PC-3 (cell line): ENCODE measurements at places on chromosomes 12 and 14. TPM values are rescaled to one million over a fixed set of nuclear protein-coding genes. Genes with fewer than 3 reads are reported as not detected.
A peak's percentile ranks its signal among the peaks of the same experiment; 100 is the strongest.

DNA sequence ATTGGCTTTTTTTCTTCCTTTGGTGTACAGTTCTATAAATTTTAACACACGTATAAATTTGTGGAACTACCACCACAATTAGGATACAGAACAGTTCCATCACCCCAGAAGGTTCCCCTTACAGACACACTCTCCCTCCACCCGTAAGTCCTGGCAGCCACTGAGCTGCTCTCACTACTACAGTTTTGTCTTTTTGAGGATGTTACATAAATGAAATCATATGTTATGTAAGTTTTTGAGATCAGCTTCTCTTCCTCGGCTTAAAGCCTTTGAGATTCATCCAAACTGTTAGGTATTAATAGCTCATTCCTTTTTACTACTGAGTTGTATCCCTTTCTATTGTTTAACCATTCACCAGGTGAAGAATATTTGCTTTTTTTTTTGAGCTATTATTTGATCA, 74.3 kb upstream of the SLC24A4 start:
- no peak overlapping the region for H3K27ac ChIP-seq
- no peaks in the 10 kb centered on the region for H3K4me1 ChIP-seq
- no peak overlapping the region for H3K4me3 ChIP-seq
- DNase-seq, result no peak
- peaks cover 37% of the 10 kb centered on the region for H3K27me3 ChIP-seq
- no peaks in the 10 kb centered on the region for H3K36me3 ChIP-seq

Gene PROX2
- not detected in 2 replicates for total RNA-seq

DNA sequence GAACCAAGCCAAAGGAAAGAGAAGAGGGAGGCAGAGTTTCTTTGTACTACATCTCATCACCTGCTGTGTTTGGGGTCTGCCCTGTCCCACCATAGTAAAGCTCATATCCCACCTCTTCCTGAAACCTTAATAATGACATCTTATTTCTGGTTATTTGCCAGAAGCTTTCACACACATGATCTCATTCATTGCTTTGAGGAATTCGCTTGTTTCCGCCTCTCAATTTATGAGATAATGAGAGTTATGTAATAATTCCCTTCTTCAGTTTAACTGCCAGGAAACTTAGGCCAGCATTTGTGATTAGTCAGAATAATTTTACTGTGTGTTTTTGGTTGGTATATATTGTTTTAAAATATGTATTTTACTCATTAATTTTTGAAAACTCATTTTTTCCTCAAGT, 205.2 kb downstream of the CACNA1C start:
- no peaks in the 10 kb centered on the region for H3K4me1 ChIP-seq
- H3K27ac ChIP-seq, result no peak overlapping the region

DNA sequence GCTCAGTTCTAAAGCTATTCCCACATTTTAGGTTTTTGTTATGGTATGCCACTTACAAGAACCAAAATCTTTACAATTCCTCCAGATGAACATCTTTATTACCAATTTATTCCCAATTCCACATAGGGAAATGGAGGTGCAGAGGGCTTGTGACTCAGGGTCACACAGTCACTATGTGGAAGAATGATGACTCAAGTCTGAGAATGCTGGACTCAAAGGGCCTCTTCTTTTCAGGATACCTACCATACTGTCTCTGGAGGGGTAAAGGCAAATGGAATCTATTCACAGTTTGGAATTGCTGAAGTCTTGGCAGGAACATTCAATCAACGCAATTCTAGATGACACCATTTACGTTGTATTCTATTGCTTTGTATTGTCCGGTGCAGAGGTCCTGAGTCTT, 48.2 kb upstream of the MANSC4 start:
- H3K4me1 ChIP-seq, result peaks cover 6% of the 10 kb centered on the region
- H3K27ac ChIP-seq, result no peak overlapping the region
- DNase-seq, result peak; percentile 55
- no peaks in the 10 kb centered on the region for H3K27me3 ChIP-seq
- no peaks in the 10 kb centered on the region for H3K36me3 ChIP-seq

DNA sequence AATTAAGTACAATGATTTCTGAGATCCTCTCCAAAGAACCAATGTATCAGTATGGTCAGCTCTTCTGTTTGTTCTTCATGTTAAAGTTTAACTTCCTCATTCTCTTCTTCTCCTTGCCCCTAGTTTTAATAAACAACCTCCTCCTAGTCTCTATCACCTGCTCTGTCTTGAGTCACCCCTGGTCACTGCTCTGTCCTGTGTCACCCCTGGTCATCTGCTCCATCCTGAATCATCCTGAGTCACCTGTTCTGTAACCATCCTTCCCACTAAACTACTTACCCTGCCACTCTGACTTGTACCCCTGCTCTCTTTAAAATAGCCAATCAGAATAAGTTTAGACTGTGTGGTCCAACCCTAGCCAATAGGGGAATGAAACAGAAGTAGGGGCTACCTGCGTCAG, 100.5 kb downstream of the ALG10B start:
- DNase-seq, result peak; percentile 65
- no peak overlapping the region for H3K4me3 ChIP-seq
- peak overlapping the region; percentile 18; the same call in 1 of the 2 replicates for H3K27ac ChIP-seq
- no peaks in the 10 kb centered on the region for H3K36me3 ChIP-seq
- no peaks in the 10 kb centered on the region for H3K27me3 ChIP-seq
- peaks cover 5% of the 10 kb centered on the region for H3K4me1 ChIP-seq

Gene STYK1
- total RNA-seq, result 4.3 and 8.6 TPM in 2 replicates

Gene RGS6
- not detected in 2 replicates for total RNA-seq

DNA sequence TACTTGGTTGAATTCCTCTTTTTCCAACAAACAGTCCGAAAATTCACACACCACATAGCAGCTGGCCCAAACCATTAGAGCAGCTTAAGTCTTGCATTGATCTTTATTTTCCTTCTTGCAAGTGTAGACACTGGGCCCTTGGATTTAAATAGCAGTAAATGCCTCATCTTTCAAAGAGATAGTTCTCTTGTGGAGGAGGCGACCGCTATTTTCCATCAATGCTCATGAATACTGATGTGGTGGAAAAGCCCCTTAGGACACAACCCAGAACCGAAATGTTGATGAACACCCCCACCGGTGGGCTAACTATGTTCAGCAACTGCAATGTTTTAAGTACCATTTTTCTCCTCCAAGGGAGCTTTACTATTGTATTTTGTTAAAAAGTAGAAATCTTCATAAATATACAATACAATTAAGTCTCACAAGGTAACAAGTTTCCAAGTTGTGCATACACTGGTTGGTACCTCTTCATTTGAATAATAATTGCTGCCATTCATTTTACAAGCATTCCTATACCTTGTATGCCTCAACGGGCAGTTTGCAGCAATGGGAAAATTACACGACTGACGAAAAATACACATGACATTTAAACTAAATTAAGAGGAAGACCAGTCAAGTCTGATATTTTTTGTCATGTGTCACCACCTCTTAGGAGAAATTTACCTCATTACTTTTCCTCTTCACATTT, 18.0 kb downstream of the NIN start:
- H3K27ac ChIP-seq, result no peak overlapping the region
- no peak for DNase-seq
- no peaks in the 10 kb centered on the region for H3K4me1 ChIP-seq
- no peaks in the 10 kb centered on the region for H3K27me3 ChIP-seq

DNA sequence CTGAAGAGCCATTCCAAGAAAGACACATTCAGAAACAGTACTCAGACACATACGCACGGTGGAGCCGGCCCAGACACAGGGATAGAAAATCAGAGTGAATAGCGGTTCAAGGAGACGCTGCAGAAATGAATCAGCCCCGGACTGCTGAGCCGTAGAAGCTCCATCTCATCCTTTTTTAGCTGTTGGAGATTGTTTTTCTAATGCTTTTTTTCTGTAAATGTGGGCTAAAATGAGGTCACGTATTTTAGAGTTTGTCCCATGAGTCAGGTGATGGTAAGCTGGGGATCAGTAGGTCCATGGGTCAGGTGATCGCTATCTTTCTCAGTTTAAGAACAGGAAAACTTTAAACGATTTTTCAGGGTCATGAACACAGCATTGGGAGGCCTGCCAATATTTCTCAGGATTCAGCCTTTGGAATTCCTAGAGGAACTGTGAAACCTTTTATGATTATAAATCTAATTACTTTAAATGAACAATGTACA, 202.4 kb downstream of the ITPR2 start:
- peak overlapping the region; percentile 8; the same call in 1 of the 2 replicates for H3K4me3 ChIP-seq
- peak; percentile 75 for DNase-seq
- H3K36me3 ChIP-seq, result no peaks in the 10 kb centered on the region
- no peaks in the 10 kb centered on the region for H3K27me3 ChIP-seq

GRCh38 chr14:86815341-86815740, 1177.6 kb downstream of the GALC start:
- no peak overlapping the region for H3K27ac ChIP-seq
- no peaks in the 10 kb centered on the region for H3K36me3 ChIP-seq
- H3K27me3 ChIP-seq, result no peaks in the 10 kb centered on the region
- no peak overlapping the region for H3K4me3 ChIP-seq
- DNase-seq, result no peak
- no peaks in the 10 kb centered on the region for H3K4me1 ChIP-seq

Gene RHEBL1
- 4.2 and 5.0 TPM in 2 replicates for total RNA-seq

Gene NR1H4
- total RNA-seq, result not detected in 2 replicates

Gene LHX5
- total RNA-seq, result 0.23 and 0.26 TPM in 2 replicates
